ENCODE measurements at places on chromosomes 5 and 9. TPM values are rescaled to one million over a fixed set of nuclear protein-coding genes. Genes with fewer than 3 reads are reported as not detected.

The CSF2 gene
- total RNA-seq: not detected

The SPINK4 gene
- total RNA-seq: not detected

The RPL7A gene
- 2,150 TPM for total RNA-seq

The NEUROG1 gene
- not detected for total RNA-seq

The C5orf34 gene
- total RNA-seq: 2.6 TPM

The PCSK1 gene
- 2.3 TPM for total RNA-seq

The C5orf52 gene
- not detected for total RNA-seq

The TAF11L2 gene
- total RNA-seq: not detected

The PKD2L2 gene
- total RNA-seq: not detected

The GABRA1 gene
- not detected for total RNA-seq

The NUTM2F gene
- not detected for total RNA-seq

The GDA gene
- total RNA-seq: not detected

The FKTN gene
- 29.7 TPM for total RNA-seq

The SHISAL2B gene
- total RNA-seq: not detected

The EGFLAM gene
- total RNA-seq: under 0.01 TPM

The SLC6A18 gene
- not detected for total RNA-seq
